ENCODE measurements at places on chromosomes 1 and 21. TPM values are rescaled to one million over a fixed set of nuclear protein-coding genes. Genes with fewer than 3 reads are reported as not detected.

DNA sequence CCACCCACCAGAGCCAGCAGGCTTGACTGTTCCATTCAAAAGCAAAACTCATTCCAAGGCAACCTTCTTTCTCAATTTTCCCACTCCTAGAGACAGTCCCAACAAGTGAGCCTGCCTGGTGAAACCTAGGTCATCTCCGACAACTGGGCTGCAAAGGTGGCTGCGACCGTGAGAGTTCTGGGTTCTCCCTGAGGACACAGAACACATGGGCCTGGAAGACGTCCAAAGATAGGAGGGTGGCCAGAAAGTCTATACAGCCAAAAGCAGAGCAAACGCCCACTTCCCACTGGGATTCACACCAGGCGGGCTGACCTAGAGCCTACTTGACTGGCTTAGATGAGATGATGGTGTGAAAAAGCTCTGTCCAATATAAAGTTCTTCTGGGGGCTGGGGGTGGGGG is 90.2 kb upstream of the GRIK3 start:
- H3K4me3 ChIP-seq = no peak overlapping the region
- peaks cover 29% of the 10 kb centered on the region for H3K27me3 ChIP-seq
- no peaks in the 10 kb centered on the region for H3K4me1 ChIP-seq
- H3K36me3 ChIP-seq = no peaks in the 10 kb centered on the region
- no peak overlapping the region for H3K27ac ChIP-seq

AVPR1B gene
- 0.22 TPM for total RNA-seq

- peak; percentile 46 for DNase-seq
- H3K27me3 ChIP-seq = no peaks in the 10 kb centered on the region
- no peaks in the 10 kb centered on the region for H3K36me3 ChIP-seq
- no peak overlapping the region for H3K27ac ChIP-seq
- no peak overlapping the region for H3K4me3 ChIP-seq
Measured at GRCh38 chr1:172874950-172875349, 175.8 kb downstream of the TNFSF18 start.

- peaks cover 82% of the 10 kb centered on the region for H3K4me1 ChIP-seq
- DNase-seq = no peak
- H3K4me3 ChIP-seq = peak overlapping the region; percentile 96
Measured at GRCh38 chr1:159921251-159921650, 4.1 kb downstream of the TAGLN2 start.

GRCh38 chr1:225354906-225355305 is 72.9 kb downstream of the LBR start:
- H3K27me3 ChIP-seq = no peaks in the 10 kb centered on the region
- H3K4me3 ChIP-seq = no peak overlapping the region
- H3K27ac ChIP-seq = no peak overlapping the region
- no peaks in the 10 kb centered on the region for H3K4me1 ChIP-seq
- no peaks in the 10 kb centered on the region for H3K36me3 ChIP-seq
- no peak for DNase-seq

- H3K36me3 ChIP-seq = no peaks in the 10 kb centered on the region
- H3K4me3 ChIP-seq = no peak overlapping the region
- no peak overlapping the region for H3K27ac ChIP-seq
- DNase-seq = no peak
Measured at GRCh38 chr1:198124673-198125072, 32.1 kb upstream of the NEK7 start.

GRCh38 chr1:205335692-205336091 is 14.1 kb upstream of the NUAK2 start:
- DNase-seq = peak; percentile 93
- no peaks in the 10 kb centered on the region for H3K27me3 ChIP-seq
- no peaks in the 10 kb centered on the region for H3K36me3 ChIP-seq
- no peak overlapping the region for H3K27ac ChIP-seq
- H3K4me3 ChIP-seq = no peak overlapping the region

DNA sequence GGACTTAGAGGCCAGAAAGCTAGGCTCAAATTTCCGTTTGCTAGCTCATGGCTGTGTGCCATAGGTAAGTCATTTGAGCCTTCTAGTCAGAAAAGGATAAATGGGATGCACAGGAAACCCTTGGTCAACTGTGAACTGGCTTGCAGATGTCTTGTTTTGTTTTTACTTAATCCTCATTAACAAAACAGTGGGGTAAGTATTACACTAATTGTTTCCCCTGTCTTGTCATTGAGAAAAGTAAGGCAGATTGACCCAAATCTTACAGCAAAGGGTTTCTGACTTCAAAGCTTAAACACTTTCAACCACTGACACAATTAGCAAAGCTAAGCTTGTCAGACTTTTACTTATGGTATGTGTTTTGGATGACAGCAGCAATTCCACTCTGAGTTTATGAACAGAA is 291.3 kb downstream of the NTNG1 start:
- no peak for DNase-seq
- H3K27me3 ChIP-seq = no peaks in the 10 kb centered on the region
- no peaks in the 10 kb centered on the region for H3K4me1 ChIP-seq
- no peak overlapping the region for H3K27ac ChIP-seq
- no peaks in the 10 kb centered on the region for H3K36me3 ChIP-seq
- H3K4me3 ChIP-seq = no peak overlapping the region

IGSF21 gene
- not detected for total RNA-seq

DNA sequence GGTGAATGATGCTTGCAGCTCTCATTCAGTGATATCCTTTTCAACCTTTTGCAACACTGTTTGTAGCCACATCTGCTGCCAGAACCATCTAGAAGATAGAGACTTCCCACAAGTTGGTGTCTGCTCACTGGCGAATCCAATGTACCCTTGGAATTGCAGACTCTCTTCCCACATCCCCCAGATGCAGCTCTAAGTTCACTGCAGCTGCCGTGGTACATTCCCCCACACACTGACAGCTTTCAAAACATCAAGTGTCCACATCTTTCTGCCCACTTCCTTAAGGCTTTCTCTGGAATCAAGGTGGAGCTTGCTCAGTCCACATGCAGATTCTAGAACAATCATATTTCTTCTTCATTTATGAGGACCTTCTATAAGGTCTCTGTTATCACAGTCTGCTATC is 99.2 kb downstream of the PLPPR4 start:
- no peaks in the 10 kb centered on the region for H3K4me1 ChIP-seq
- H3K27me3 ChIP-seq = no peaks in the 10 kb centered on the region
- H3K4me3 ChIP-seq = no peak overlapping the region

DNA sequence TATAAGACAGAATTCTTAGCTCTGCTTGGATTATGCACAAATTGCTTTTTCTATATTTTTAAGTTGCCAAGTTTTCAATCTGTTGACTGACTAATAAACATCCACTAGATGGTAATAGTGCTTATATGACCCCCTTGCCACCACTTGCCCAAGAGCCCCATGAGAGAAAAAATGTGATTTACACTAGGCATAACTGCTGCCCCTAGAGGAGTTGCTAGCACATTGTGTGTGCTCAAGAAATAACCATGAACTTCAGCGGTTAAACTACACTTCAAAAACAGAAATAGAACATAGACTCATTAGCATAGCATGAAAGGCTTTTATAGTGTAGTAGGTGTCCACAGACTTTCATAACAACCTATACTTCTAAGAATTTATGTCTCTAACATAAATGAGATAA is 61.4 kb downstream of the BRINP3 start:
- DNase-seq = peak; percentile 19
- no peak overlapping the region for H3K27ac ChIP-seq

DNA sequence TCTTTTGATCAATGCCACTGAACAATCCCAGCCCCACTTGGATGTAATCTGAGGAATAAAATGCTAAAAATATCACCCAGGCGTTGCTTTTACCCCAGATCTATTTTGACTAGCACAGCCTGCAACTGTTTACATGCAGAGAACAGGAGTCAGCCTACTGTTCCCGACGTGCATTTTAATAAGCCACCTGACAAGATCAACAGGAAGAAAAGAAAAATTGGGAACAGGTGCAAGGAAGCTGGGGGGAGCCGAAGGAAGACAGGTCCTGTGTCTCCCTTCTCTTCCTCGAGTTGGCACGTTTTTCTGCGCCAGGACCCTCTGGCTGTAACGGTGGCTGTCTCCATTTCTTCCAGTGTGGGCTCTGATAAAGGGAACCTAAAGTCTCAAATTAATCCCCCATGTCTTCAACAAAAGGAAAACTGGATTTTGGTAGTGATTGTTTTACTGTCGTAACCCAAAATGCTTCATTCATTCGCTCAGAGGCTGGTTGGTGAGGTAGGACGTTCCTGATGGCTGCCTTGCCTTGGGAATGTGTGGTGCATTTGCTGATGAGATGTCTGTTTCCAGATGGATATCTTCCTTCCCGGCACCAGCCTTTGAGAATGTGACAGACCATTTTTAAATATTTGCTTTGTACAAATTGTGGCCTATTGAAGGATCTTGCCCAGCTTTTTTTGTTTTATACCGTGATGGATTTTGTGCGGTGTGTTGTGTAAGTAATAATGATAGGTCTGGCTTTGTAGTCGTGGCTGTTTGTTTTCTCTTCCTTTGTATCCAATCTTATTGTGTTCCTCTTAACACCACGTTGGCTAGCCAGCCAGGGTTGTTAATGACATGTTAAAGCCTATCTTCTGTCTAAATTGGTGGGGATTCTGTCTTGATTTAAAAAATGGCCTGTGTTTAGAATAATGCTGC is 117.5 kb downstream of the C1orf21 start:
- H3K36me3 ChIP-seq = no peaks in the 10 kb centered on the region
- H3K27ac ChIP-seq = no peak overlapping the region
- H3K27me3 ChIP-seq = no peaks in the 10 kb centered on the region
- no peaks in the 10 kb centered on the region for H3K4me1 ChIP-seq

- H3K27me3 ChIP-seq = peaks cover 59% of the 10 kb centered on the region
- DNase-seq = no peak
- H3K36me3 ChIP-seq = no peaks in the 10 kb centered on the region
- no peak overlapping the region for H3K4me3 ChIP-seq
- H3K27ac ChIP-seq = no peak overlapping the region
Measured at GRCh38 chr1:229862017-229862774, 204.8 kb upstream of the GALNT2 start.

DNA sequence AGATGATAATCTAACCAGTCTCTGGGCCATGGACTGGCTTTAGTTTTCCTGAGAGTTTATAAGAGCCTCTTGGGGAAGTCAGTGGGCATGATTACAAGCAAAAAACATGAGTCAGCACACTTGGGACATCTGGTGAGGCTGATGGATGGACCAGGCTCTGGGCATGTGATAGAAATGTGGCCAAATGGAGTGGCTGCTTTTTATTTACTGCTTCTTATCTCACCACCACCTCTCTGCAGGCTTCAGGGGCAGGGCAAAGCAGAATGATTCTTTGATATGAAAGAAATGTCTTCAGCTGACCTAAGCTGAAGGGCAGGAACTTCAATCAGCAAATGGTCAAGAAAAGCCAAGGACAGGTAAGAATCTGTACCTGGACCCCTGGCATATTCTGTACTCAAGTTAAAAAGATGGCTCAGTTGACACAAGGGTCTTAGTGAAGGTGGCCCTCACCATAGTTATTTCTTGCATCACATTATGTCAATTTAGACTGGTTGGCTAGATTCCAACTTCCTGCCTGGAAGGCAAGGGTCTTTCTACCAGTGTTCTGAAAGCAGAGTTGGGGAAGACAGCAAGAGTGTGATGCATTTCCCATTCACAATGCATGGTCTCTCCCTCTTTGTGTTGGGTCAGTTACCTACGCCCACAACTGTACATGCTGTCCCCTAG is 162.8 kb downstream of the FASLG start:
- DNase-seq = peak; percentile 51
- H3K4me3 ChIP-seq = no peak overlapping the region

GRCh38 chr21:36909901-36910561 is 56.4 kb downstream of the HLCS start:
- no peak overlapping the region for H3K4me3 ChIP-seq
- H3K4me1 ChIP-seq = peaks cover 43% of the 10 kb centered on the region
- H3K27me3 ChIP-seq = no peaks in the 10 kb centered on the region
- H3K36me3 ChIP-seq = peaks cover 9% of the 10 kb centered on the region
- peak; percentile 99 for DNase-seq
- peak overlapping the region; percentile 98 for H3K27ac ChIP-seq

FAM151A gene
- not detected for total RNA-seq

CCDC190 gene
- 0.62 TPM for total RNA-seq

- no peaks in the 10 kb centered on the region for H3K27me3 ChIP-seq
- H3K36me3 ChIP-seq = peaks cover 5% of the 10 kb centered on the region
- no peak for DNase-seq
- peaks cover 20% of the 10 kb centered on the region for H3K4me1 ChIP-seq
Measured at GRCh38 chr21:33402001-33402979, 923 bp upstream of the IFNGR2 start.

DNA sequence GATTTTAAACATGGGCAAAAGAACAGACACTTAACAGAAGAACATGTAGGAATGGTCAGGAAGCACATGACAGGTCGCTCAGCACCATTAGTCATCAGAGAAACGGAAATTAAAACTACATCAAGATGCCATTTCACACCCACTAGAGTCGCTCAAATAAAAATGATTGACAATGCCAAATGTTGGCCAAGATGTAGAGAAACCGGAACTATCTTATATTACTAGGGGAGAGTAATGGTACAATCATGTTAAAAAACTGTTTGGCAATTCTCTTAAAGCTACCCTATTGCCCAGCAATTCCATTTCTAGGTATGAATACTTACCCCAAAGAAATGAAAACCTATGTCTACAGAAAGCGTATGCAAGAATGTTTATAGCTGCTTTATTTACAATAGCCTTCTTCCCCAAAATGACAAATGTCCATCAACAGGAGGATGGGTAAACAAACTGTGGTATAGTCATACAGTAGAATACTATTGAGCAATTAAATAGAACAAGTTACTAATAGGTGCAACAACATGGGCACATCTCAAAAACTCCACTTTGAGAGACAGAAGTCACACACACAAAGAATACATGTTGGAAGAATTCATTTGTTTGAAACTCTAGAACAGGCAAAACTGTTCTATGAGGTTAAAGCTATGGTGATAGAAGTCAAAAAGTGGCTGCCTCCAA is 92.8 kb downstream of the ETS2 start:
- peaks cover 23% of the 10 kb centered on the region for H3K4me1 ChIP-seq
- H3K27me3 ChIP-seq = no peaks in the 10 kb centered on the region
- DNase-seq = peak; percentile 77
- H3K4me3 ChIP-seq = no peak overlapping the region
- H3K27ac ChIP-seq = 0 out of 2 replicates have a peak overlapping the region, but pooled peaks have one; percentile 5

BCAR3 gene
- total RNA-seq = 171 TPM

- DNase-seq = peak; percentile 58
- H3K27ac ChIP-seq = peak overlapping the region; percentile 85
- H3K36me3 ChIP-seq = no peaks in the 10 kb centered on the region
- peaks cover 46% of the 10 kb centered on the region for H3K4me1 ChIP-seq
- H3K4me3 ChIP-seq = no peak overlapping the region
- H3K27me3 ChIP-seq = no peaks in the 10 kb centered on the region
Measured at GRCh38 chr1:227369102-227369760, 50.9 kb upstream of the CDC42BPA start.

- H3K27me3 ChIP-seq = no peaks in the 10 kb centered on the region
- no peak overlapping the region for H3K4me3 ChIP-seq
- no peaks in the 10 kb centered on the region for H3K4me1 ChIP-seq
- H3K36me3 ChIP-seq = no peaks in the 10 kb centered on the region
- H3K27ac ChIP-seq = no peak overlapping the region
Measured at GRCh38 chr1:37721565-37721964, 29.2 kb downstream of the CDCA8 start.

GRCh38 chr1:55559842-55560241 is 344.7 kb upstream of the USP24 start:
- H3K27ac ChIP-seq = no peak overlapping the region
- no peak overlapping the region for H3K4me3 ChIP-seq
- peaks cover 15% of the 10 kb centered on the region for H3K4me1 ChIP-seq
- DNase-seq = no peak
- no peaks in the 10 kb centered on the region for H3K27me3 ChIP-seq

GRCh38 chr1:205629751-205630150 is 2.1 kb downstream of the ELK4 start:
- peak overlapping the region; percentile 76 for H3K27ac ChIP-seq
- peaks cover 24% of the 10 kb centered on the region for H3K4me1 ChIP-seq
- H3K36me3 ChIP-seq = no peaks in the 10 kb centered on the region
- DNase-seq = no peak

GPR61 gene
- total RNA-seq = 0.07 TPM

SLAMF1 gene
- not detected for total RNA-seq

OR2AK2 gene
- not detected for total RNA-seq
